ENCODE measurements at places on chromosomes 4 and X. TPM values are rescaled to one million over a fixed set of nuclear protein-coding genes. Genes with fewer than 3 reads are reported as not detected.

Gene SLC38A5
- 37.0 TPM for total RNA-seq

Gene RBBP7
- 105 TPM for total RNA-seq

Gene CENPVL1
- not detected for total RNA-seq

Gene UBA6
- 42.6 TPM for total RNA-seq

Gene FGF16
- total RNA-seq = not detected

Gene NDST4
- not detected for total RNA-seq

Gene ZNF674
- total RNA-seq = 4.6 TPM

Gene SLC7A11
- 0.41 TPM for total RNA-seq

Gene TSPAN6
- total RNA-seq = 1.4 TPM

Gene SFRP2
- not detected for total RNA-seq

Gene USP17L18
- total RNA-seq = not detected

Gene HTN3
- total RNA-seq = not detected

Gene FRMD7
- not detected for total RNA-seq

Gene ARHGAP4
- total RNA-seq = 475 TPM

Gene TRIM60
- not detected for total RNA-seq

Gene CTAG1A
- not detected for total RNA-seq

Gene FHDC1
- total RNA-seq = not detected

Gene DDIT4L
- not detected for total RNA-seq

Gene TMEM31
- total RNA-seq = not detected

Gene CXCL3
- total RNA-seq = not detected

Gene FMR1NB
- not detected for total RNA-seq

Gene UGT2B17
- total RNA-seq = not detected

Gene CXCL13
- total RNA-seq = not detected

Gene ATP8A1
- 47.8 TPM for total RNA-seq

Gene NHS
- 0.03 TPM for total RNA-seq

Gene HTR2C
- total RNA-seq = not detected

Gene HAND2
- not detected for total RNA-seq

Gene RNF212
- total RNA-seq = 5.3 TPM

Gene MAGEA6
- not detected for total RNA-seq

Gene SSX4
- not detected for total RNA-seq

Gene UGT2B10
- total RNA-seq = not detected

Gene CT45A7
- not detected for total RNA-seq

Gene RRH
- total RNA-seq = 0.33 TPM

Gene PAGE1
- total RNA-seq = not detected

Gene PDLIM5
- total RNA-seq = 32.0 TPM

Gene HELT
- not detected for total RNA-seq

Gene MAP3K15
- total RNA-seq = 0.09 TPM

Gene TMEM156
- 7.5 TPM for total RNA-seq

Gene EMCN
- not detected for total RNA-seq

Gene CAPN6
- total RNA-seq = not detected

Gene HSFX3
- not detected for total RNA-seq

Gene SLC26A1
- total RNA-seq = 0.35 TPM

Gene CLDN22
- total RNA-seq = not detected

Gene FREM3
- total RNA-seq = not detected

Gene EPGN
- total RNA-seq = 4.0 TPM

Gene ITIH6
- total RNA-seq = not detected

Gene PCDH10
- total RNA-seq = not detected

Gene ADH7
- not detected for total RNA-seq

Gene ANXA3
- total RNA-seq = 0.79 TPM

Gene WDR45
- total RNA-seq = 134 TPM

Gene BGN
- 0.30 TPM for total RNA-seq

Gene DCK
- total RNA-seq = 50.7 TPM

Gene CT45A1
- total RNA-seq = not detected

Gene CDS1
- 0.68 TPM for total RNA-seq

Gene GPRASP3
- total RNA-seq = 3.1 TPM

Gene CCNA2
- 2.0 TPM for total RNA-seq
